ENCODE measurements at places on chromosomes 7 and 10.

DNA sequence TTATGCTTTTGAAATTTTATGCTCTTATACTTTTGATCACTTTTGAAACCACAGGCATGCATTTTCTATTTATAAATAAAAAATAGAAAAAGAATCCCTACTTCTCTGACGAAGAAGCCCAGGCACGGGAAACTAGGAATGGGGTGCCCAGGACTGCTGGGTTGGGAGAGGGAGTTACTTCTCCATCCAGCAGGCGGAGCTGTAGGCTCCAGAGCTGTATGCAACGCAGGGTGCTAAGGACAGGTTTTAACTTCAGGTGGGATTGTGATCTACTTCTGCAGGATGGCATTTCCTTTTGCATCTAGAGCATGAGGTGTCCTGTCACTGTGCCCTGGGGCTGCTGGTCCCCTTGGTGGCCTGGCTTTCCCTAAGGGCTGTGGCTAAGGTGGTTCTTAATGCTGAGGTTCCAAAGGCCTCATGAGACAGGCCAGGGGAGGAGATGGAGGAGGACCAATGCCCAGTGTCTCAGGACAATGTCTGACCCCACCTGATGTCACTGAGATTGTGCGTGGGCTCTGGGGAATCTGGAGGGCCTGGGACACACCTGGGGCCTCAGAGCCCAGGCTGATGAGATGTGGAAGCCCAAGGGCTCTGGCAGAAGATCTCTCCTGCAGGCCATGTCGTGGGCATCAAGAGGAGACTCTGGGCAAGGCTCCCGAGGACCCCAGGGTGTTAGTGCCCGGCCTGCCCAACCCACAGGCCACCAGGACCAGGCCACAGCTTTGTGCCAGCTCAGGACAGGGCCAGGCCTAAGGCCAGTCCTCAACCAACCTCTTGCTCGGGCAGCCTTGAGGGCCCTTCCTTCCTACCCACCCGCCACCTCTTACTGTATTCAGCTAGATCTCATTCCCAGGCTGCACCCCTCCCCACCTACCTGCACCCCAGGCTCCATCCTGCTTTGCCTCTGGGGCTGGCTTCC lies 507 bp downstream of the CCDC201 start:
- no peak for DNase-seq

DNA sequence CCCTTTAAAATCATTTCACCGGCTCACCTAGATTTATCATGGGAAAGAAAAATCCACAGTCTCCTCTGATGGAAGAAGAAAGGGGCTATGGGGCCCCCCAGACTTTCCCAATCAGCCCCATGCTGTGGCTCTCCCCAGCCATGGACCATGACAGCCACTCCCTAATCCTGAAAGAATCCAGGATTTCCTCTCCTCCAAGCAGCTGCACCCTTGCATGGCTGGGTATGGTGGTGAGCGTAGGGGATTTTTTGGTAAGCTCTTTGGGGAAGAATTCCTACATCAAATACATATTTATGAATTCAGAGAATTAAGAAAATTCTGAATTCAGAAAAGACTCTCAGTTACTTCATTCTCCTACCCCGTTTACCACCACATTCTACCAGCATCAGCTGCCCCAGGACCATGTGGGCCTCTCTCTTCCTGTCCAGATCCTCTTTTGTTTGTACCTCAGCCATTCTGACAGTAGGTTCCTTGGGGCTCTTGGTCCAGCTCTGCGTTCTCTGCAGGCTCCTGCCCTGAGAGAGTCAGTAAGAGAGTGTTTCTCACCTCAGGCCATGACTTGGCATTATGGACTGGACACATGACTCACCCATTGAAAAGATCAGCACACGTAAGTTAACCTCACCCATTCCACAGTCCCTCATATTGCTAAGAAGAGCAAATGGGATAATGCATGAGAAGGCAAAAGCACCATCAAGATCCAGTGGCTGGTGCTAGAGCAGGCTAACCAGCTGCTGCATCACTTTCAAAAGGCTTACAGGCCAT lies 337.8 kb downstream of the ELMO1 start:
- DNase-seq = no peak

DNA sequence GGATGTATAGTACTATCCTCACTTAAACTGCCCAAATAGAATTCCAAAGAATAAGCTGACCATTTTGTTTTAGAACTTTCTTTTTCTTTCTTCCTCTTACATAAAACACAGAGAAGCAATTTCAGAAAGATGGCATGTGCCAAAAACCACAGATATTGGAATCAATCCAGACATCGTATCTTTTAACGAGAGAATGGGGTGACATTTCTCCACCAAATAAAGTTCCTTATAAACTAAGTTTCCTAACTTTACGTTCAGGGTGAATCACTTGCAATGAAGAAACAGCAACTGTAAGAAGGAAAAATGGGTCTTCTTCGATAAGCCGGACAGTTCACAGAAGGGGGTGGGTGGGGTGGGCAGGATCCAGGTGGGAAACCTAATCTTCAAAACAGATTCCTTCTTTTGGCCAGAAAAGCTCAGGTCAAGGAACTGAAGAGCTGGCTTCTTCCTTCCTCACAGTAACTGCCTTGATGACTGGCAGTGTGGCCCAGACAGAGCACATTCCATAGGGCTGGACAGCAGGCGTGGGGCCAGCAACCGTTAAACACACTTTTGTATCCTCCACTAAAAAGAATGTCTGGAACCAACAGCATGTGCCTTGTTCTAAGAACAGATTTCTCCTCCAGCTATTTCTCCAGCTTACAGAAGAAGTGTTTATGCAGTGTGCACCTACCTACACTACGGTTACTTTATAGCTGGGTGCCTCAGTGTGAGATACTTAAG lies 31.5 kb downstream of the CREB3L2 start:
- no peak for DNase-seq

- DNase-seq = no peak
These were observed 1.8 kb upstream of the SRGN start for GRCh38 chr10:69086001-69086509.

DNA sequence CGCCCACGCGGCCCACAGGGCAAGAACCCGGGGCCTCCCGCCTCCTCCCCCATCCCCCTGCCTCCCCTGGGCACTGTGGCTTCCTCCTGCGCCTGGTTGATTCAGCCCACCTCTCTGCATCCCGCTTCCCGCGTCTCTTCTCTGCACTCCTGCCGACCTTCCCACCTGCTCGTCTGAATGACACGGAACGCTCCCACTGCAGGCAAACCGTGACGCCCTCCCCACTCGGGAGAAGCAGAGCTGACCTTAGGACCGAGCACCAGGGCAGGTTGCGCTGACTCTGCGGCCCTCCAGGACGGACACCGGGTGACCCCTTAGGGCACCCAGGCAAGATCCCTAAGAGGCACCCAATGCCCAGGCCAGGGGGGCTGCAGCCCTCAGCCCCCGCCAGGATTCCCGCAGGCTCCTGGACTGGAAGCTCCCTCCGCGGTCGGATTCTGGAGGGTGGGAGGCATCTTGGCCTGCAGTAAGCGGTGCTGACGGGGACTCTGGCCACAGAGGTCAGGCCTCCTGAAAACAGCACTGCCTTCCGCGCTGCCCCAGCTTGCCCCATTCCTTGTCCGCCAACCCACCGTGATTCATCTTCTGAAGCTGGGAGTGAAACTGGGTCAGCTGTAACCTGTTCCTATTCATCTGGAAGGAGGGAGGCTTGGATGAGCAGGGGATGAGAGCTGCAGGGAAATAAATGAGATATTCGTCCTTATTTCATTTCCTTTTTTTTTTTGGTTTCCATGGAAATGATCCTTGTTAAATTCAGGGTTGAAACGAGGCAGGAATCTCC lies 990 bp downstream of the CALML3 start:
- DNase-seq = no peak

DNA sequence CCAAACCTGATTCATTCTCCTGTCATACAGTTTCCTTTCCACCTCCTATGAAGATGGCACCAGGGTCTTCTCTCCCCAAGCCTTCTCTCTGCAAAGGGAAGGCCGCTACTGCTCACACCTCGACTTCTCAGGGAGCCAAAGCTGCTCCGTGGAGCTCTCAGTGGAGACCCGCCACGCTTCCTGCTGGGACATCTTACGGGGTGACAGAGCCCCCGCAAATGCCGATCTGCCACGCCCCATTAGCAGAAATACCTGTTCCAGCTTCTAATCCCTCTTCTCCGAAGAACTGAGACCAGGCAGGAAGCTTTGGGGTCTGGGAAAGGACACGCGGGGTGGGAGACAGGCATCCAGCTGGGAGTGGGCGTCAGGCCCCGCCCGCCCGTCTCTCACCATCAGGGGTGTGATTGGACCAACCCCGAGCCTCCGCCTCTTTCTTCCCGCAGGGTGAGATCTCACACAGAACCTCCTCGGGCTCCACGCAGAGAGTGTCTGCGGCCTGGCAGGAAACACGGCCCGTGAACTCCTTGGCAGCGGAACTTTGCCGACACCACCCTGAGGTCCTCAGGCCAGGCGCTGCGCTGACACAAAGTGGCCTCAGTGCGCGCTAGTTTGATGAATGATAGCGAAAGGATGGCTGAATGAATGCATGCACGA lies 12.0 kb upstream of the CALML5 start:
- no peak for DNase-seq

DNA sequence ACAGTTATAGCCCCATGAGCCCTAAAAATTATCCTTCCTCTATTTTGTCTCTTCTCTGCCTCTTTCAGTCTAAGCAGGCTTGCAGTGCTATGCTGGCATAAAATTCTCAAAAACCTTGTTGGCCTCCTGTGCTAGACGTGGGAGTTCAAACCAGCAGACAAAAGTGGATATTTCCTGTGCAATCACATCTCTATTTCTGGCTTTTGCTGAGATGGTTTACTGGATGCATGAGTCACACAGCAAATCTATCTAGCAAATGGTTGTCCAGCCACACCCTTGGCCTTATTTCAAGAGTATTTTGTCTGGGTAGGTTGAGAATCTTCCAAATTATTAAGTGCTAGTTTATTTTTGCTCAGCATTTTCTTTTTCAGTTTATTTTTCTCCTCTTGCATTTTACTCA lies 370.8 kb downstream of the CDC14C start:
- no peak for DNase-seq

DNA sequence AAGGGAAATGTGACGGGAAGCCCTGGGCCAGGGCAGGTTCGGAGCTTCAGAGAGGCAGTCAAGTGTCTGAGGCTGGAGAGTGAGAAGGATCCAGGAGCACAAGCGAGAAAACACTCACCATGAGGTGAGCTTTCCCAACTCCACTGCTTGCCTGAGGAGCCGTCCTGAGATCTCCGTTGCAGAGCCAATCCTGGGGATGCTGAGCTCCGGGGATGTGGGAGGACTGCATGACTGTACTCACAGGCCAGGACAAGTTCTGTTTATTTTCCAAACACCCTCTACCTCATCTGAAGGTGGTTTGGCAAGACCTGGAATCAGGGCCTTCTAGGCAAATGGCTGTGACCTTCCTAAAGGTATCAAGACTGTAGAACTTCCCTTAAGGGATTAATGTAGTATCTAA lies 38.7 kb downstream of the GLI3 start:
- no peak for DNase-seq

DNA sequence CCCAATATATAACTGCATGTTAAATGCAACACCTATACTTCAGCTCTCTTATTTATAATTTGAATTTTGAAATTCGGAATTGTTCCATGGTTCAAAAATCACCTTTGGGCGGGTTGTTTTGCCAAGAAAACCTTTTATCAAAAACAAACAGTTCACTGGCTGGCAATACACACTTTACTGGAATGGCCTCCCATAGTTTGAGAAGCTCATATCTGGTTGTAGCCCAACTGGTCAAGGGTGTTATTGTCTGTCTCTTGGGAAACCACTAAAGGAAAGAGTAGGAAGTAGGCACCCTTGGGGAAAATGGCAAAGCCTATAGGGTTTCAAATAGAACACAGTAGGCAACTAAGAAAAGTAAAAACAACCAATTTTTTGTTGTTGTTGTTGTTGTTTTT lies 117.9 kb downstream of the HIPK2 start:
- no peak for DNase-seq

GRCh38 chr10:8041992-8042720 lies 12.3 kb upstream of the GATA3 start:
- DNase-seq = no peak

DNA sequence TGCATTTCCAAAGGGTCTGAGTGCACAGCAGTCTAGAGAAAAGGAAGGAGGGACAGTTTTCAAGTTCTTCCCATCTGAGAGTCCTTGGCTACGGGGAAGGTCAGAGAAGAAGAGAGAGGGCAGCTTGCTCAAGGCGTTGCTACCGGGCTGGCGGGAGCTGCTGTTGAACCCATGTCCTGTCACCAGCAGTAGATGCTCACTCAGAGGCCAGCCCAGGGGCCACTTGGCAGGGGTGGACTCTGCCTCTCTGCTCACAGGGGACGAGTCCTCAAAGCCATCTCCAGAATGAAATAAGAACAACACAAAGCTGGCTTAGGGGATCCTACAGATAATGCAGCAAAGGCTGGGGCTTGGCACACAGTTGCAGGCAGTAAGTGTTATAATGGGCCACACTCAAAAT lies 231.5 kb downstream of the TNS3 start:
- DNase-seq = no peak

DNA sequence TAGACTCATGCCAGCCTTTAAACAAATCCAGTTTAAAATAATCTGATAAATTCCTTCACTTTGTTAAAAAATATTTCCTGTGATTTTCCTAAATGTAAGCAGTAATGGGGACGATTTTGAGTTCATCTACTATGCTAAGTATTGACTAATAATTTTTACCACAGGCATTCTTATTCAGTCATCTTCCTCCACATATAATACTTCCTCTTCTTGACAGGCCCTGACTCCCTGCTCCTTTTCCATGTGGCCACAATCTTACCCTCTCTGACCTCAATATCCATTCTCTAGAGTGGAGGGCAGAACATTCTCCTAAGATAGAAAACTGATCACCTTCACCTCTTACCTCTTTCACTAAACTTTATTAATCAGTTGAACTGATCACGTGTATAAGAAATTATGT lies 7.8 kb downstream of the DNAJC2 start:
- no peak for DNase-seq

- DNase-seq = no peak
These were observed 172.8 kb upstream of the AGK start for GRCh38 chr7:141378405-141378804.

DNA sequence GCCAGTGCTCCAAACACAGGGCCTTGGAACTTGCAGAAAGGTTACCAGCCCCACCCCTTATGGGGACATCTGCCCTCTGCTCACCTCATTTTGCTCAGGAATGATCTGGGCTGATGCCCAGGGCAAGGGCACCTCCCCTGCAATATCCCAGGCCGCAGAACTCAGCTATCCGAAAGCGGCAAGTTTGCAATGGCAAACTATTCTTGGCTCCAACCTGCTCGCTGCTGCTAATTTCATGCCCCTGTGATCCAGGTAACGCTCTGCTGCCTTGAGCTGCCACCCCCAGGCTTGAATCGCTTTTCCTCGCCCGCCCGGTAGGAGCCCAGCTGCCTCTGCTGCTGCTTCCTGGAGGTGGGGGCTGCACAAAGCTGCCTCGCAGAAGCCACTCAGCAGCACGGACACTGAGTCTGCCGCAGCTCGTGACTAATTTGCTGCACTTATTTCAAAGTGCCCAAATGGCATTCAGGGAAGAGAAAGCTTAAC lies 18.2 kb downstream of the SLC29A3 start:
- DNase-seq = no peak

Data from activated naive CD4-positive, alpha-beta T cell (primary cell).